ENCODE measurements at places on chromosomes 4 and X. TPM values are rescaled to one million over a fixed set of nuclear protein-coding genes. Genes with fewer than 3 reads are reported as not detected.
A peak's percentile ranks its signal among the peaks of the same experiment; 100 is the strongest.

GRCh38 chr4:57051095-57051494 lies 59.1 kb downstream of the IGFBP7 start:
- DNase-seq = no peak

- no peak for DNase-seq
Observed at GRCh38 chr4:87090305-87090704, 130.1 kb downstream of the KLHL8 start.

DNA sequence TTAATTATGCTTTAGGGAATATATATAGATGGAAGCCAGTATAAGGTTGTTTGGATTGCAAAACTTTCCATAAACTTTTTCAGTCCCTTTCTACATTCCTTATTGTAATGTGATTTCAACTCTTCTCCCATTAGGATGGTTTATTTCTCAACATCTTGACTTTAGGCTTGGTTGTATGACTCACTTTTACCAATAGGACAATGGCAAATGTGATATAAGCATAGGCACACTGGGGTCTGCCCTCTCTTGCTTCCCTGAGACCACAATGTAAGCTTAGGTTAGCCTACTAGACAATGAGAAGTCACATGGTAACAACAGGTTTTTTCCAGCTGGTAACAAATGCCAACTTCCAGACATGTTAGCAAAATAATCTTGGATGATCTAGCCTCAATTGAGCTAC lies 163.3 kb upstream of the RBPJ start:
- DNase-seq = no peak

DNA sequence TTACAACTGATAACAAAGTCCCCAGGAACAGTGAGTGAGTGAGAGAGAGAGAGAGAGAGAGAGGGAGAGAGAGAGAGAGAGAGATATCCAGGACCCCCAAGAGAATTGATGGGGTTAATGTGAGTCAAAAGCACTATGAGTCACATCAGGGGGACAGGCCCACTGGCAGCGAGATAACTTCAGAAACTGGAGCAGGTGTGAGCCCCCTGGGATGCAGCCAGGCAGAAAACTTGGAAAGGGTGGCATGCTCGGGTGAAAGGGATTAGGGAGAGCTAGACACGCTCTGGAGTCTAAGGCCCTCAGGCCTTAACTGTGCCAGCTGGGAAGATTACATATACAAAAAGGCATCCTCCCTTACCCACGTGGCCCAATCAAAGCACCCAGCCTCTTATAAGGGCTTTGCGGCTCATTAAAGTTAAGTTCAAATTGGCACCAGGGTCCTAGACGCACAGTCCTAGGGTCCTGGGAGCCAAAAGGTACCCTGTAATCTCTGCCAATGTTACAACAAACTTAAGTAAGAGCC lies 841 bp downstream of the ACOT9 start:
- DNase-seq = no peak

GRCh38 chr4:121873604-121874003 lies 3.3 kb upstream of the BBS7 start:
- DNase-seq = no peak

DNA sequence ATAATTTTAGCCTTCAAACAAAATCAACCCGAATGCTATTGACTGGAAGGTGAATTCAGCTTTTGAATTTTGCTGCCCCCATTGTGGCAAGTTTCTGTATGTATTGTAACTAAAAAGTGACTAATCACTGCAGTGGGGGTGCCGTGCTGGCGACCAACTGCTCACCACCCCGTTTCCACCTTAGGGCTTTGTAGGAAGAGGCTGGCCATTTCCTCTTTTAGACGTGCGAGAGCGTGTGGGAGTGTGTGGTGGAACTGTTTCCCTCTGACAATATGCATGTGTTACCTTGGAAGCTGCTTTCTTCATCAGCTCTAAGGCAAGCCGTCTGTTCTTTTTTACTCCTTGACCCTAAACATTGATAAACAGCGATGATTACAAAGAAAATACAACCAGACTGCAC lies 78.8 kb downstream of the SEL1L3 start:
- DNase-seq = peak; percentile 5

DNA sequence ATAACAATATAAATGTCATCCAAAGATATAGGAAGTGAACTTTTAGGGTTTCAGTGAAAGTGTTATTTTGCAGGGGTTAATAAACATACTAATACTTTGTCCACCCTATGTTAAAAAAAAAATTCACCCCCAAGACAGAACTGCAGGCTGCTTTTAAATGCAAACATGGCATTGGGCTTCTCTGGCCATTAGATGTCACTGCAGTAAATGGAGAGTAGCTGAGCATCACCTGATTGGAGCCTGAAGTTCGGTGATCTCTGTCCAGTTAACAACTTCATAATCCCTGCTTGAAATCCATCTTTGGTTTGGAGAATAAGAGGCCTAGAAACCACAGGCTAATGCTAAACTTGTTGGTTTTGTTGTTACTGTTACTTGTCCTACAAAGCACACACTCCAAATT lies 18.7 kb downstream of the SLC25A43 start:
- no peak for DNase-seq

DNA sequence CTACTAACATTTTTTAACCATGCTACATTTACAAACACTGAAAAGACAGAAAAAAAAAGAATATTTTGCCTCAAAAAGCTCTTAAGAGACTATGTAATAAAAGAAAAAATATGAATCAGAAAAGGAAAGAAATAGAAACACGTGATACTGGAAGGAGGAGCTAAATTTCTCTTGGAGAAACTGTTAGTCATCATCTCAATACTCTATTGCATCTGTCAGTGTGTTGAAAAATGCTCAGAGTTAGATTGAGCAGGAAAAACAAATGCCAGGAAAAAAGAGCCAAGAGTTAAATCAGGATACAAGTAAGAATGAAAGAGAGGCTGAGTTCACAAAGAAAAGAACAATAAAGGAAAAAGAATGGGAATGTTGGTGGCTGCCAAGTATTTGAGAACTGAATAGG lies 2.6 kb downstream of the RAB28 start:
- no peak for DNase-seq

DNA sequence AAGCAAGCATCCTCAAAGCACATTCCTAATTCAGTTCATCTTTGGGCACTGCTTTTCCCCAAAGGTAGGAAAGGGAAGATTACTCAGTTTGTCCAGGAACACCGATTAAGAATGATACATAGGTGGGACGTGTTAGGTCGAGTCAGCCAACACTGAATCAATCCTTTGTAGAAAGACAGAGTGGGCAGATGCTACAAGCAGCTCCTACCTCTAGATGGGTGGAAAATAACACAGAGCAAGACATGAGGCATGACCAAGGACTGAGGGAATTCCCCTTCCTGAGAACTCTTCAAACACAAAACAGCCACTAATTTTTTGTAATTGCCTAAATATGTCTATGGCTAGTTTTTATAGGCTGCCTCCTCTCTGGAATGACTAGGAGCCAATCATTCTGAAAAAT lies 331.7 kb downstream of the HNRNPD start:
- DNase-seq = no peak

DNA sequence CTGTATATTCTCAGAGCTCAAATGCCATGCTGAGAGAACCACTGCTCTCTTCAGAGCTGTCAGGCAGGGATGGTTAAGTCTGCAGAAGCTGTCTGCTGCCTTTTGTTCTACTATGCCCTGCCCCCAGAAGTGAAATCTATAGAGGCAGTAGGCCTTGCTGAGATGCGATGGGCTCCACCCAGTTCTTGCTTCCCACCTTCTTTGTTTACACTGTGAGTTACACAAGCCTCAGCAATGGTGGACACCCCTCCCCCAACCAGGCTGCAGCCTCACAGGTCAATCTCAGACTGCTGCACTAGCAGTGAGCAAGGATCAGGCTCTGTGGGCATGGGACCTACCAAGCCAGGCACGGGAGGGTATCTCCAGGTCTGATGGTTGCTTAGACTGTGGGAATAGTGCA lies 271.6 kb downstream of the CENPC start:
- no peak for DNase-seq

- no peak for DNase-seq
Observed at GRCh38 chrX:25029288-25029825, 13.6 kb upstream of the ARX start.

GRCh38 chrX:7346021-7346420 lies 198.1 kb upstream of the PUDP start:
- no peak for DNase-seq

- no peak for DNase-seq
Observed at GRCh38 chrX:139801397-139801813, 93.4 kb upstream of the MCF2 start.

DNA sequence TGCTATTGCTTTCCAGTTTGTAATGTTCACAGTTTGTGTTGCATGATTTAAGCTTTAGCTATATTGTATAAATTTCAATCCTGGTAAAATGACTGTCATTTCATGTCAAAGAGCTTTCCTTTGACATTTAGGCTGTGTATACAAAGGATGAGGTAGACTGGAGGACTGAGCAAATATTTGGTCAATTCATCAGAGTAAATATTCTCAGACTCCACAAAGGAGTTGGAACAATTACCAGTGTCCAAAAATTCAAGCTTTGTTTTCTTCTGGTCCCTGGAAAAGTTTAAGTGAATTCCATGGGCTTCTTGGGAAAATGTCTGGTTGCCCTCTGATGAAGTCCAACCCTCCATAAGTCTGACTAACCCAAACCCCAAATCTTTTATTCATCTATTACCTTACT lies 682.4 kb downstream of the DACH2 start:
- no peak for DNase-seq

DNA sequence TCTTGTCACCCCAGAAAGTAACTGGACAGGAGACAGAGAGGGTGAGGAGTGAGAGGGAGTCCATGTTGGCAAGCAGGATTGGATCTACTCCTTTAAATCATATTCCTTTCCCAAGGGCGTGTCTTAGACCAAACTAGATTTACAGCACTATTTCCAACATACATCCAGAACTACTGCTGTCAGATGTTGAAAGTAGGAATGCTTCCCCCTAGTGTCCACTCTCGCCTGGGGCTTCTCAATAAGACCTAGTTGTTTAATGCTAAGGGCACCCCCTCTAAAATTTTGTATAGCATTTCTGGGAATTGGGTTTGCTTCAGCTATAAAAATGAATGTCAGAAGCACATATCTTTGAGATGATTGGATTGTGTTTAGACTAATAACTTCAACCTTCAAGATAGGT lies 13.3 kb downstream of the OFD1 start:
- no peak for DNase-seq

DNA sequence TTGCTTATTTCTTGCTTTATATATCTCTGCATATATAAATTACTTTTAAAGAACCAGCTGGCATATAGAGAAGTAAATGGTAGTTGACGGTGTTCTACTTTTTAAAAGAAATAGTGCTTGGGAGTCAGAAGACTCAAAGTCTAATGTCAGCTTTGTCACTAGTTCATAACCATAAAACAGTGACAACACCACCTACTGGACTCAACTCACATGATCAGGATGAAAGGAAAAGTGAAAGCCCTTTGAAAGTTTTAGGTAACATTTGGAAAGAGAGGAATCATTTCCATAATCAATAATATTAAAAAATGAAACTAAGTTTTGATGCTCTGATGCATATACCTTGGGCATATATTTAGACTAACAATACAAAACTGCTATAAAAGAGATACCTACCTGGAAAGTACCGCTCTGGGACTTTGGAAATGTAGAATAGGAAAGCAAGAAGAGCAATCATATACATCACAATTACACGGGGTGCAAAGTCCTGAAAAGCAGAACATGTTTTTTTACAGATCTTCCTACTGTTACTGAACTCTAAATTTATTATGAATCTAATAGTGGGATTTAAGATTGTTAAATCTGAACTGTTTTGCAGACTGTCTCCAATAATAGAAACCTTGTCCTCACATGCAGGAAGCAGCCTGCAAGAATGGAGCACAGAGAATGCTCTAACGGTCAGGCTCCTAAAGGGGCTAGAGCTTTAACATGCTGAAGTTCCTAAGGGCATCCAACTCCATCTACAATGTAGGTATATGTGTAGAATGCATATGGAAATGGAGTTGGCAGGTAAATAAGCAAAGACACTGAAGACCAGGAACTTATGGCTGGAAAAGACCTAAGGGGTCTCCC lies 15.6 kb downstream of the PAQR3 start:
- no peak for DNase-seq

- DNase-seq = no peak
Observed at GRCh38 chr4:6331018-6331417, 61.4 kb downstream of the WFS1 start.

DNA sequence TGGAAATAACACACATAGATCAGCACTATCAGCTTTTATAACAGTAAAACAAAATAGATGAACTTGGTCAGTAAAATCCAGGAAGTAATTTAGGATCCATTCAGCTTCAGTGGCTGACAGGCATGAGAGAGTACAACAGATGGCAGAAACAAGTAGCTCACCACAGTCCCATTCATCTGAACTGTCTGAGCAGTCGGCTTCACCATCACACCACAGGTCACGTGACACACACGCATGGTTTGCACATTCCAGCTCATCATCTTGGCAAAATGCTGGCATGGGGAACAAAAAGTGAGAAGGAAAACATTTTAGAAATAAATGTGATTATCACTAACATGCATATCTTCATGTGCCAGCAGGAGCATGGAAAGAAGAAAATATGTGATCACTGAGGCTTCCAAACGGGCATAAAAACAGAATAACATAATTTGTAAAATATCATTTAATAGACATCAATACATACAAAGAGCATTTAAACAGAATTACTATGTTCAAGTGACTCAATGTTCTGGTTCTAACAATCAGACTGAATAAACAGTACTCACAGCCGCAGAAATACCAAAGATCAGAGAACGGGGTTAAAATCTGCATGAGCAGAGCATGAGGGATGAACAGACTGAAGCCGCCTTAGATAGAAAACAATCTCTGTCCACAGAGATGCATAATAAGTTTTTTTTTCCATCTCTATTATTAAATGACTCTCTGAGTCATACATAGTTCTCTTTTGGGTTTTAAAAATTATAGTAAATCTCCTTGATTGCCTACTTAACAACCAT lies 158.1 kb downstream of the ATP10D start:
- DNase-seq = no peak

DNA sequence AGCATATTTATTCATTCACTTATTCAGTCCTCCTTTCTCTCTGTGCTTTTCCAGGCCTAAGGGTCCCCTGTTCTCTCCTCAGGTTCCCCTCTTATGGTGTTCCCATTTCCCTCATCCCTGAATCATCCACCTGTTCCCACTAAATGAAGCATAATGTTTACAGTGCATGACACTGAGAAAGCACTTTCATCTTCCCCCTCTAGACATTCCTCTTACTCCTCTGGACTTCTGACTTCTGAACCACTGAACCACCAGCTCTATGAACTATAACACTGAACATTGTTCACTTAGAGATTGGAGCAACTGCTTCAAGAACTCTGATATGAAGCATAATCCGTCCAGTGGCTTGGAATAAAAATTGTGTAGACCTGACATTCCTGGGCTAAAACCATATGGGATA lies 59.5 kb downstream of the CD38 start:
- DNase-seq = no peak

- no peak for DNase-seq
Observed at GRCh38 chr4:4384837-4385236, 2.1 kb upstream of the NSG1 start.

- no peak for DNase-seq
Observed at GRCh38 chrX:12866451-12867377, at the start of gene TLR7. TSS of gene TLR7 (plus strand) at chrX:12867072. CDS start at chrX:12867579, 507 bp downstream.

The RPS6KA6 gene
- total RNA-seq = 26.8 TPM

The LRAT gene
- total RNA-seq = 0.78 TPM

The PRRG3 gene
- 7.2 TPM for total RNA-seq

The AMOT gene
- 10.8 TPM for total RNA-seq

The IL21 gene
- total RNA-seq = not detected

The RRH gene
- total RNA-seq = not detected

The ABLIM2 gene
- total RNA-seq = 18.4 TPM

The TMSB15A gene
- 111 TPM for total RNA-seq

The MAGEH1 gene
- 115 TPM for total RNA-seq

The ZNF182 gene
- 7.2 TPM for total RNA-seq

The CTAG1B gene
- total RNA-seq = not detected

The CENPVL1 gene
- total RNA-seq = 1.7 TPM

The MGAT4D gene
- total RNA-seq = not detected

The JADE3 gene
- 10.5 TPM for total RNA-seq
